Thyroid gland (tissue), 4 donors: ENCODE measurements at places on chromosomes 2 and 18. TPM values are rescaled to one million over a fixed set of nuclear protein-coding genes. Genes with fewer than 3 reads are reported as not detected.
A peak's percentile ranks its signal among the peaks of the same experiment; 100 is the strongest.

GRCh38 chr2:43238813-43239212 is 12.4 kb upstream of the ZFP36L2 start:
- peak overlapping the region; percentile 71 for H3K27ac ChIP-seq
- H3K36me3 ChIP-seq, result no peaks in the 10 kb centered on the region
- H3K27me3 ChIP-seq, result no peaks in the 10 kb centered on the region
- no peak overlapping the region for H3K4me3 ChIP-seq
- H3K4me1 ChIP-seq, result peaks cover 18% of the 10 kb centered on the region

- H3K27me3 ChIP-seq, result no peaks in the 10 kb centered on the region
Measured at GRCh38 chr18:55406451-55406991, 181.5 kb downstream of the TCF4 start.

GRCh38 chr2:206289391-206289790 is 14.9 kb downstream of the ZDBF2 start:
- H3K27ac ChIP-seq, result no peak overlapping the region
- no peaks in the 10 kb centered on the region for H3K36me3 ChIP-seq
- H3K4me3 ChIP-seq, result no peak overlapping the region
- no peak for DNase-seq

- H3K4me1 ChIP-seq, result peaks cover 10% of the 10 kb centered on the region
- no peaks in the 10 kb centered on the region for H3K27me3 ChIP-seq
- no peaks in the 10 kb centered on the region for H3K36me3 ChIP-seq
- peak overlapping the region; percentile 82 for H3K4me3 ChIP-seq
- peak; percentile 41 for DNase-seq
- peak overlapping the region; percentile 97 for H3K27ac ChIP-seq
Measured at GRCh38 chr2:159285433-159285832, 1.1 kb downstream of the WDSUB1 start.

The DYSF gene
- 10.3 TPM for total RNA-seq

The SDC1 gene
- 24.5 TPM for total RNA-seq
